Activated CD8-positive, alpha-beta memory T cell treated with anti-CD3 and anti-CD28 coated beads for 1 hour (primary cell): ENCODE measurements at places on chromosomes 5 and 9.

- no peak for DNase-seq
These were observed 12.5 kb downstream of the ST8SIA4 start for GRCh38 chr5:100890461-100891008.

GRCh38 chr9:137453643-137454081 lies 5.5 kb downstream of the NSMF start:
- DNase-seq = no peak

GRCh38 chr5:88833371-88834130 lies 49.4 kb downstream of the MEF2C start:
- DNase-seq = peak; percentile 5

DNA sequence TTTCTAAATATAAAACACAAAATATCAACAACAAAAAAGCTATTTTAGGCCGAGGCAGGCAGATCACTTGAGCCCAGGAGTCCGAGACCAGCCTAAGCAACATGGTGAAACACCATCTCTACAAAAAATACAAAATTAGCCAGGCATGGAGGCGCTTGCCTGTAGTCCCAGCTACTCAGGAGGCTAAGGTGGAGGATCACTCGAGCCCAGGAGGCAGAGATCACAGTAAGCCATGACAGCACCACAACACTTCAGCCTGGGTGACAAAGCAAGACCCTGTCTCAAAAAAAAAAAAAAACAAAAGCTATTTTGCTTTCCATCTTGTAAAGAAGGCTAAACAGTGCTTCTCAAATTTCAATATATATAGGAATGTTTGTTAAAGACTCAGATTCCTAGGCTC lies 11.3 kb downstream of the C5orf15 start:
- DNase-seq = no peak

GRCh38 chr5:149792540-149793255 lies 62.6 kb downstream of the PPARGC1B start:
- no peak for DNase-seq

GRCh38 chr5:95697781-95698681 lies 15.2 kb upstream of the SPATA9 start:
- no peak for DNase-seq

GRCh38 chr5:170121321-170121720 lies 15.6 kb downstream of the FOXI1 start:
- DNase-seq = no peak

- no peak for DNase-seq
These were observed 28.7 kb downstream of the ENHO start for GRCh38 chr9:34493972-34494535.

DNA sequence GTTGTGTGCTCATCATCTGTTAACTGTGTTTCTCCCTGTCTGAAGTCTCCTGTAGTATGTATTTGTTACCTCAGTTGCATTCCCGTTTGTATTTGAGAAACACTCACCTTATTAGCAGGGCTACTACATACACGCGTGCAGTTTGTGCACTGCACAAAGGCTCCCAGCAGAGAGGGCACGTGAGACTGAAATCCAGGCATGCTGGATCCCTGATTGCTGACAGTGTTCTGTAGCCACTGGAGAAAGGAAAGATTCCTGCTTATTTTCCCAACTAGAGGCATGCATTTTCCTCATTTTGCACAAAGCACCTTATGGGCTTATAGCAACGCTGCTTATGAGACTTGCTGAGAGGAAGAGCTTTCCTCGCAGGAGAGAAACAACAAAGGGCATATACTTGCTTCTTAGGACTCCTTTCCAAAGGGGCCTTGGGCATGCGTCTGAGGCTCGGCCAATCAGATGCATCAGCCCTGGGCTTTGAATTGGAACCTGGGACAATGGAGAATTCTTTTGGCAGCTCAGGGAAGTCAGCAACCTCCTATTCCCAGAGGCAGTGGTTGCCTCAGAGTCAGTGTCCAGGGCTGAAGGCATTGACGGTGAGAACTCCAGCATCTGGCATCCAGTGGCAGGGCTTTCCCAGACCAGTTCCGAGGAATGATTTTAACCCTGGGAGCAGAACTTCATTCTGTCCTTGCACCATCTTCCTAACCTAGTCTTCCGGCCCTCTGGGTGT lies 9.9 kb upstream of the MEGF10 start:
- no peak for DNase-seq

GRCh38 chr5:143748516-143748915 lies 63.4 kb upstream of the HMHB1 start:
- DNase-seq = no peak
